ENCODE measurements at places on chromosomes 12 and 14.

GRCh38 chr14:47929334-47929733, 253.9 kb upstream of the MDGA2 start:
- DNase-seq = no peak

- no peak for DNase-seq
Observed at GRCh38 chr14:91159182-91159581, 45.3 kb downstream of the DGLUCY start.

- DNase-seq = peak; percentile 93
Observed at GRCh38 chr12:93174048-93174447, 203.7 kb upstream of the NUDT4 start.

GRCh38 chr12:113006641-113007040, 28.3 kb downstream of the OAS2 start:
- DNase-seq = no peak

- no peak for DNase-seq
Observed at GRCh38 chr12:53230108-53230845, 1.7 kb downstream of the RARG start.

- DNase-seq = peak; percentile 40
Observed at GRCh38 chr12:59803735-59804134, 207.9 kb downstream of the SLC16A7 start.

- DNase-seq = no peak
Observed at GRCh38 chr14:100678469-100678828, 48.2 kb upstream of the DLK1 start.

DNA sequence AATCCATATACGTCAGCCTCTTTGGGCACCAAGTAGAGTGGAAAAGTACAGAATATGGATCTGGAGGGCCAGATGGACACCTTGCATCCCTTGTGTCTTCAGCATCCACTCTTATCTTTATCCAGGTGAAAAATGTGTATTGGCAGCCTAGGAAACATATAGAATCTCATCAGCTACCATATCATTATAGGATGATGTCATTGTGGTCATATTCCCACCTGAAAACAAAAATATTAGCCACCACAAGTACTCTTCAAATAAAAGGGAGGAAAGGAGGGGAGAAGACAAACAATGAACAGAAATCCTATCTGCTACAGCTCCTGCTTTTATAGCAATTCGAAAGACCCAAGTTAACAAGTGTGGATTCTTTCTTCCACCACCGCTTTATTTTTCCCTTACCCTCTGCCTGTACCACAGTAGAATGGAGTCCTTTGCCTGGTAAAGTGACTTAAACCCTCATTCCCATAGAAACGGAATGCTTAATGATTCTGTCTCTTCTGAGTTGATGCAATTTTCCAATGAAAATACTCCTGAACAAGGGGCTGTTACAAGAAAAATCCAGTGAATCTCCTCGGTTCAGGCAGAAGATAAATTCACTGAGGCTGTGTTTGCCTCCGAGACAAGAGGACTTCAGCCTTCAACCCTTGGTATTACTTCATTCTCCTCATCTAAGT, 13.8 kb upstream of the IL26 start:
- DNase-seq = no peak

DNA sequence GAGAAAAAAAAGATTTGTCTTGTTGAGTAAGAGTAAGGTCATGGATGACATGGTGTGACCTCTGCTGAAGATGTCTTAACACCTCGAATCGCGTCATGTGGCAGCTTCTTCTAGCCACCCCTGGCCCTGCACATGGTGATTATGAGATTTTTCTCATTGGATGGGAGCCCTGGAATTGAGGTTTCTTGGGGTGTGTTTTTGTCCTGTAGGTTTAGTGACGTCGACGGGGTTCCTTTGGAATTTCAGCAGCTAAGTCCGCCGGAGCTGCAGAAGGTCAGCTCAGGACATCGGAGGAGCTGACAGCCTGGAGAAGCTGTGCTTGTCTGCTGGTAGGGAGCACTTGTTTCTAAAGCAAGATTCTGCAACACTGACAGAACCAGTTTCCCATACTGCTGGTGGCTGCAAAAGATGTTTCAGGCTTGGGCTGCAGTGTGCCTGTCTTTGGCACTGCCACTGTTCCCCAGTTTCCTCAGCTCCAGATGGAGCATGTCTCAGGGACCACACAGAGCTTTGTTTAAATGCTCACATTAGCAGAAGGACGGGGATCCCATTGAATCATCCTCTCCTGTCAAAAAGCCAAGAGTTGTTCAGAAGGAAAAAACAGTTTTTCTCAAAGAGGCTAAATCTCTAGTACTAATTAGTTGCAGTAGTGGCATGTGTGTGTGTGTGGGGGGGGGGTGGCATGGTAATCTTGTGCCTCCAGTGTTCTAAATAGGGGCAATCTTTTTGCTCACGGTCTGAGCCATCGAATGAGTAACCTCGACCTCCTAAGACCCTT, 5.2 kb upstream of the FOS start:
- peak; percentile 93 for DNase-seq

GRCh38 chr14:96920023-96920422, 122.8 kb downstream of the VRK1 start:
- DNase-seq = no peak

GRCh38 chr12:26347300-26347699, 151.9 kb downstream of the SSPN start:
- DNase-seq = no peak

GRCh38 chr14:101881426-101881825, 82.9 kb upstream of the DYNC1H1 start:
- no peak for DNase-seq

DNA sequence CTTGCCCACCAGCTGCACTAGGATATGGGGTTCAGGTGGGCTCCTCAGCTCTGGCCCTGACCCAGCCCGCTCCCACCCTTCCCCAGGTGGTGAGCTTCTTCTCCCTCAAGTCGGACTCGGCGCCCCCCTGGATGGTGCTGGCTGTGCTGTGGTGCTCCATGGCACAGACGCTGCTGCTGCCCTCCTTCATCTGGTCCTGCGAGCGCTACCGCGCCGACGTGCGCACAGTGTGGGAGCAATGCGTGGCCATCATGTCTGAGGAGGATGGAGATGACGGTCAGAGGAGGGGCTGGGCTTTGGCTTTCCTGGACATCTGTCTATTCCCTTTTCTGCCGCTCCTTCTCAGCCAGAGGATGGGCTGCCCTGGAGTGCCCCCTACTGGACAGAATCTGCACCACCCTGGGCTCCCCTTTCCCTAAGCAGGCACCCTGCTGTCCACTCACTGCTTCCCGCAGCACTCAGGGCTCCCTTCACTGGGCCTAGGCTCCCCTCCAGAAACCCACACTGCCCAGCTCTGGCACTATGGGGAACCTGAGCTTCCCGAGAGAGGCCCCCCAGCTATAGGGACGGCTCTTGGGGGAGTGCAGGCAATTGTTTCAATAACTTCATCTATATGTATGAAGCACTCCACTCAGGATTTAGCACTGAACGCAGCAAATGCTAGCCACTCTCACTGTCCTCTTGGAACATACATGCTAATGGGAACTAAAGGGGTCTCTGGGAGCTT, 2.6 kb upstream of the P3H3 start:
- DNase-seq = peak; percentile 84

DNA sequence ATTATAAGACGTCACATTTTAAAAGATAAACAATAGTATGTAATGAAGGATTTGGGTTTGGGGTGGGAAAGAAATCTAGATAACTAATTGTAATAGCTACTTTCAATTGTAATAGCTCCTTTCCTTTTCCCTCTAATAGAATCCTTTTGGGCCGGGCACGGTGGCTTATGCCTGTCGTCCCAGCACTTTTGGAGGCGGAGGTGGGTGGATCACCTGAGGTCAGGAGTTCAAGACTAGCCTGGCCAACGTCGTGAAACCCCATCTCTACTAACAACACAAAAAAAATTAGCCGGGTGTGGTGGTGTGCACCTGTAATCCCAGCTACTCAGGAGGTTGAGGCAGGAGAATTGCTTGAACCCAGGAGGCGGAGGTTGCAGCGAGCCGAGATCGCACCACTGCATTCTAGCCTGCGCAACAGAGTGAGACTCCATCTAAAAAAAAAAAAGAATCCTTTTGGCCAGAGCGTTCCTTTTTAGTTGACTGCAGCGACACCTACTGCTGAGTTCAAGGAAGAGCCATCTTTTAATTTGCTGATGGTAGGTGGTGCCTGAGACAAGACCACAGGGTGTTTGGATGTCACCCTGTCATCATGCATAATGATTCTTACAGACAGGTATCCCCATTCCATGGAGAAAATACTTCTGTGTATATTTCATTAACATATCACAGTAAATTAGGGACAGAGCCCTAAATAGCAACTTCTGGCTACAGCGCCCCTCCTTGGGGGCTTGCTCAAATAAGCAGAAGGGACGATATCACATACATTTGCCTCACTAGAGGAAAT, 79.5 kb downstream of the ARMH4 start:
- DNase-seq = peak; percentile 74

DNA sequence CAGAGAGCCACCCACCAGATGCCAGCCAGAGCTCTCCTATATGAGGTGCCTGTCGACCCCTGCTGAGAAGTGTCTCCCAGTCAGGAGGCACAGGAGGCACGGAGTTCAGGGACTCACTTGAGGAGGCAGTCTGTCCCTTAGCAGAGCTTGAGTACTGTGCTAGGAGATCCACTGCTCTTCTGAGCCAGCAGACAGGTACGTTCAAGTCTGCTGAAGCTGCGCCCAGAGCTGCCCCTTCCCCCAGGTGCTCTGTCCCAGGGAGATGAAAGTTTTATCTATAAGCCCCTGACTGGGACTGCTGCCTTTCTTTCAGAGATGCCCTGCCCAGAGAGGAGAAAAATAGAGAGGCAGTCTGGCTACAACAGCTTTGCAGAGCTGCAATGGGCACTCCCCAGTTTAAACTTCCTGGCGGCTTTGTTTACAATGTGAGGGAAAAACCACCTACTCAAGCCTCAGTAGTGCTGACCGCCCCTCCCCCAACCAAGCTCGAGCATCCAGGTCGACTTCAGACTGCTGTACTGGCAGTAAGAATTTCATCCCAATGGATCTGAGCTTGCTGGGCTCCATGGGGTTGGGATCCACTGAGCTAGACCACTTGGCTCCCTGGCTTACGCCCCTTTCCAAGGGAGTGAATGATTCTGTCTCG, 146.7 kb upstream of the USP15 start:
- no peak for DNase-seq

DNA sequence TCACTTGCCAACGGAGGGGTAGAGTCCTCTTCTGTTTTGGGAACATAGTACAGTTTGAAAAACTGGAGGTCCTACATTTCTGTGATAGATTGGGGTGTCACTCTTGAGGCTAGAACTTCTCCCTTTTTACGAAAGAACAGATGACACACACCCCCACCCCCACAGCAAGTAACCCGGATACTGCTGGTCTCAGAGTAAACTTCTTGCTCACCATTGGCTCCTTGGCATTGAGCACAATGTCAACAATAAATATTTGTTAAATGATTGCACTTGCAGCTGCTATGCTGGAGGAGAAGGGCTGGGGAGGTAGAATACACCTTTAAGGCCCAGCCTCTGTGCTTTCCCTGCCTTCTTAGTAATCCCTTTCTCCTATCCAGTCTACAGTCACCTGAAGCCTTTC, 149.8 kb downstream of the TGFB3 start:
- DNase-seq = peak; percentile 59

DNA sequence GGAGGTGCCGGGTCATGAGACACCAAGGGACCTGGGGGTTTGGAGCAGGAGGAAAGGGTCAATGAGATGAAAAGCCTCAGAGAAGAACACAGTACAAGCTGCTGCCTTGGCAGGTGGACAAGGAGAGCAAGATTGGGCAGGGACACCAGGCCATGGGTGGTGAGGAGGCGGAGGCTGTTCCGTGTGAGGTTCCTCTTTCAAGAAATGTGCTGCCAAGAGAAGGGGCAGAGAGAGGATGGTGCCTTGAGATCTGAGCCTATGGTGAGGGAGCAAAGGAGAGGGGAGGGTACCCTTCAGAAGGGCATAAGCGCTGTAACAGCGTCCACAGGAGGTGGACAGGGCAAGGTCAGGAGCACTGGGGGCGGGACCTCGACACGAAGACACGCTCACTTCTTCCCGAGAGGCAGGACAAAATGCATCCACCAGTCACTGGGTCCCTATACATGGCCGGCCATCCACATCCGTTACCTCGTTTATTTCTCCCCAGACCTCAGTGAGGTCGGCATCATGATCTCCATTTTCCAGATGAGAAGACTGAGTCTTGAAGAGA, 100.2 kb downstream of the B4GALNT3 start:
- DNase-seq = no peak

GRCh38 chr12:7344833-7345606, 41.1 kb downstream of the ACSM4 start:
- no peak for DNase-seq

- DNase-seq = no peak
Observed at GRCh38 chr12:12812618-12813119, 477 bp upstream of the DDX47 start.

DNA sequence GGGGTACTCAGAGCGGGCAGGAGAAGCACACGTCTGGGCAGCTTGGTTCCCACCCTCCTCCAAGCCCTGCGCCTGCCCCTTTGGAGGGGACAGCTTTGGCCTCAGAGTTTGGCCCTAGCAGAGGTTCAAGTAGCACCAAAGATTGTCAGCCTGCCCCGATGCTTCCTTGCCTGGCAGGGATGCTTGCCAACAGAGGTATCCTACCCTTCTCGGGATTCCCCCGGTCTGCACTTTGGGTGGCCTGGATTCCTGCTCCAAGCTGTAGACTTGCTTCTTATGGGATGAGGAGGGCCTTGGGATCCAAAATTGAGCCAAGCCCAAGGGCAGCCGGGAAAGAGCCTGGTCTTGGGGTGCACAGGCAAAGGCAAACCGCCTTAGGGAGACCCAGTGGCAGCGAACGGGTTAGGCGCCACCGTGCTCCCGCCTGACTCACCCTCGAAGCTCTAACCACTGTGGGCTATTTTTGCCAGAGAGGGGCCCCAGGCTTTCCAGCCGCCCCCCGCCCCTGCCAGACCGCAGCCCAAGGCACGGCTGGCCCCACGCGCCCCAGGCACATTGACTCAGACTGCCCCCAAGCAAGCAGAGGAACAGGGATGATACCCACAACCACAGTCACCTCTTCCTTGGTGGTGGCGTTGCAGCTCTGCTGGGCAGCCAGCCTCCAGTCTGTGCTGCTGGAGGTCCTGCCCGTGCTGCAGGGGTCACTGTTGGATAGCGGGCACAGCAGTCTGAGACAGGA, 847 bp upstream of the WNT10B start:
- DNase-seq = peak; percentile 41

- DNase-seq = no peak
Observed at GRCh38 chr12:10715491-10715890, 7.6 kb downstream of the YBX3 start.

GRCh38 chr12:75478116-75478794, 2.3 kb upstream of the GLIPR1 start:
- DNase-seq = peak; percentile 78

Measured in IMR-90 (cell line).